Left ventricle myocardium inferior (tissue), 1 donor: ENCODE measurements at places on chromosomes 5 and 9.

DNA sequence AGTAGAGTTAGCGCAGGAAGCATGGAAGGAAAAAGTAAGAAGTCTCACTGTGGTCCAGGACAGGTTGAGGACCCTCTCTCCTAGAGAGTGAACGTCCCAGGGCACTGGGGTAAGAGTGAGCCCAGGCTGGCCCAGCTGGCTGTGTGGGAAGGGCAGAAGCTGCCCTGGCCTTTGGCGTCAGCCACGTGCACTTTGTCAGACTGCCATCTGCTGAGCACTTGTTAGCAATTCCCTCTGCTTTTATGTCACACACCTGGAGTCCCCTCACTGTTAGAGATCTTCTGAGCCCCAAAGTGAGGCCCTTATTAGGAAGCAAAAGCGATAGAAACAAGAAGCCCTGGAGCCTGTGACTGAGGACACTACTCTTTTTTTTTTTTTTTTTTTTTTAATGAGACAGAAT, 79.1 kb downstream of the UGCG start:
- peak; percentile 36 for DNase-seq

GRCh38 chr9:120690372-120690771, 23.9 kb downstream of the MEGF9 start:
- no peak for DNase-seq

DNA sequence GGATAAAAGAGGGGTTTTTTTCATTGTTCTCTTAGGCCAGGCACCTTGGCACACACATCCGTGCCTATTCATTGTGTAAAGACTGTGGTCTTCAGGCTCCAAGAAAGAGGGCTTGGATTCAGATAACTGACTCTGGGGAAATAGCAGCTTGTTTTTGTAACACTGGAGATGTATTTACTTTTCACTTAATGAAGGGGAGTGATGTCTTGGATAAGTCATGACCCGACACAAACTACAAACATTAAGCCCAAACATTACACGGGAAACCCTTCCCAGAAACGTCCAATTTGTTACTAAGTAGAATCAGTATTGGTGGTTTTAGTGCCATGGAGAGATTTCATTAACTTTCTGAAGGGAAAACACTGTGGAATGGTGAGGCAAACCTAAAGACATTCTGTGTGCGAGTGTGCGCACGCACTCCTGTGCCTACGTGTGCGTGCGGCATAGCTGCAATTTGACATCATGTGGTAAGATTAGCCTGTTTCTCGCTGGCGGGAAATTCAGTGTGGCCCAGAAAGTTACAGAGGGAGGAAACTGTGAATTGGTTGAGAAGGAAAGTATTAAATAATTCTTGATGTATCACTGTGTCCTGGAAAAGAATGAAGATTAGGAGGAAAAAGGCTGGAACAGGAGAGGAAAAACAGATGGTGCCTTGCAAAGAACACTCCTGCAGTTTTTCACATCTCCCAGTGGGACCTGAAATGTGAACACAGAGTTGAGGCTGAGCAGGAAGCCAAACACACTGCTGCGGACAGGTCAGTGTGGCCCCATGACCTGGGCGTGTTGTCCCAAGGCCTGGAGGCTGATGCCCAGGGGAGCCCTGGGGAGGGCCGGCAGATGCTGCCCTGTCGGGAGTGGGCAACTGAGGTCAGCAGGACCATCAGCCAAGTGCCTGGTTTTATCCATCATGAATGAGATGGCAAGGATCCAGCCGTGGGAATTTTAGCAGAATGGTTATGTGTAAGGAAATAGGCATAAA, 108.5 kb downstream of the GAS1 start:
- peak; percentile 68 for DNase-seq

DNA sequence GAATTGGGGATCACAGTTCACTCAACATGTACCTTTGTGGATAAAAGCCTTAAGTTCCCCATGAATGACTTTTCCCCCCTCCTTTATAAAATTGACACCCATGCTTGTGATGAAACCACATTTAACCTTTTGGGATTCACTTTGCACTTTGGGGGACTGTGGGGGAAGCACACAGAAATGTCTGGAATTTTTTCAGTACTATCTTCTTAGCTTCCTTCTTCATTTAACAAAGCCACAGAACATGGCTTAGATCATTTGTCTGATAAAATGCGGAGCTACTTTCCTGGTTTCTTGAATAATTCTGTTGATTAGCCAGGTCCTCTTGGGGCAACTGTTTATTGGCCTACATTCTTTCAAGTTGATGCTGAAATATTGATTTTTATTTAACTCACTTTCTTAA, 29.9 kb downstream of the TNFSF15 start:
- no peak for DNase-seq

- no peak for DNase-seq
These were observed 59.0 kb upstream of the KLF4 start for GRCh38 chr9:107548298-107549142.

DNA sequence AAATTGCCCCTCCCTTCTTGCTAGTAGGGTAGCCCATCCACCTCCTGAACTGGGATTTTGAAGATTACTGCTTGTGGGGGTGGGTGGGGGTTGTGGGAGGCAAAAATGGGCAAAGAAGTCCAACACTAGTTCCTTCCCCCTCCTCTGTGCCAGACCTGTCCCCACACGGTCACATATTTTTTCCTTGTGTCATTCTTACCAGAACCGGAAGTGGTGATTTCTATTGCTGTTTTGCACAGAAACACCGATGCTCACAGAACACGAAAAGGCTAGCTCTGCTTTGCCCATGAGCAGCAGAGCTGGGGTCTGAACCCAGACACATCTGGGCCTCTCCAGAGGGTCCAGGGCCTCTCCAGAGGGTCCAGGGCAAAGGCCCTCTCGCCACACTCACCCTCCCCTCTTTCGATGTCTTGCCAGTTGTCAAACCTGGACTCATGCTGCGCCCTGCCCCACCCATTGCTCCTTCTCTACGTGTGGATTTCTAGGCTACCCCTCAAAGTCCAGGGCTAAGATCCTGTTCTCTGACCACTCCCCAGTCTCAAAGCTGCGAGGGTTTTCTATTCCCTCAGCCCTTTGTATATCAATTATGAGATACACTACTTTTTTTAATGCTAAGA, 264.4 kb upstream of the MSX2 start:
- no peak for DNase-seq

- DNase-seq = no peak
These were observed 59.9 kb upstream of the ZNF354A start for GRCh38 chr5:178790371-178790770.

DNA sequence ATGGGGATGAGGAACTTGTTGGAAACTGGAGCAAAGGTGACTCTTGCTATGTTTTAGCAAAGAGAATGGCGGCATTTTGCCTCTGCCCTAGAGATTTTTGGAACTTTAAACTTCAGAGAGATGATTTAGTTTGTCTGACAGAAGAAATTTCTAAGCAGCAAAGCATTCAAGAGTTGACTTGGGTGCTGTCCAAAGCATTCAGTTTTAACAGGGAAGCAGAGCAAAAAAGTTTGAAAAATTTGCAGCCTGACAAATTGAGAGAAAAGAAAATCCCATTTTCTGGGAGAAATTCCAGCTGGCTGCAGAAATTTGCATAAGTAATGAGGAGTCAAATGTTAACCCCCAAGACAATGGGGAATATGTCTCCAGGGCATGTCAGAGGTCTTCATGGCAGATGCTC, 682.3 kb upstream of the ST8SIA4 start:
- DNase-seq = no peak

GRCh38 chr9:13447843-13448422, 168.4 kb upstream of the MPDZ start:
- DNase-seq = no peak

DNA sequence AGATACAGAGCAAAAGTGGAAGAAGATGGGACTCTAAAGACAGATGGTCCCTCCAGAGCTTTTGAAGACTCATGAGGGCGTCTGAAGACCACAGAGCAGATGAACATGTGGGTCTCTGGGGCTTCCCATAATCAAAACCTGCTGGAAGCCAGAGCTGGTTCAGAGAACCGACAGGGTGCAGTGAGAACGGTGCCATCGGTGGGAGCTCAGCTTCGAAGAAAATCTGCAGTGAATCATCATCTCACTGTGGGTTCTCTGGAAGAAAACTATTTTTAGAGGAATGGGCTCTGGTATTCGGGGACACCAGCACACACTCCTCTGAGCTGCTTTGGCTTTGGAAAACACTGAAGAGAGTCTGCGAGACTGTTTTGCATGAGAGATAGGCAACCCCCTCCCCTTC, 222.4 kb upstream of the PANK3 start:
- DNase-seq = no peak

- DNase-seq = no peak
These were observed 46.8 kb downstream of the MRPL36 start for GRCh38 chr5:1752881-1753280.

- no peak for DNase-seq
These were observed 122.5 kb upstream of the ZNF618 start for GRCh38 chr9:113753398-113754119.

- DNase-seq = no peak
These were observed 78.6 kb upstream of the TBC1D9B start for GRCh38 chr5:179986328-179986727.

DNA sequence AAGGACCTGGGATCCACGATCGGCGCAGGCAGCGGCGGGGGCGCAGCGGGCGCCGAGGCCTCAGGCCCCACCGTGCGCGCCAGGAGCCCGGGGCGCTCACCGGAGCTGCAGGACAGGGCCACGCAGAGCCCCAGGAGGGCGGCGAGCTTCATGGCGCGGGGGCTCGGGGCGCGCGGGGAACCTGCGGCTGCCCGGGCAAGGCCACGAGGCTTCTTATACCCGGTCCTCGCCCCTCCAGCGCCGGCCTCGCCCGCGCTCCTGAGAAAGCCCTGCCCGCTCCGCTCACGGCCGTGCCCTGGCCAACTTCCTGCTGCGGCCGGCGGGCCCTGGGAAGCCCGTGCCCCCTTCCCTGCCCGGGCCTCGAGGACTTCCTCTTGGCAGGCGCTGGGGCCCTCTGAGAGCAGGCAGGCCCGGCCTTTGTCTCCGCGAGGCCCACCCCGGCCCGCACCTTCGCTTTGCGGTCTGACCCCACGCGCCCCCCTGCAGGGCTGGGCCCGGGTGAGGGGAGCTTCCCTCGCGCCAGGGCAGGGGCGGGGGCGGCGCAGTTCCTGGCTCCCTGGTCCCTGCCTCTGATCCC, at the start of gene SCGB3A1:
Gene SCGB3A1 (minus strand): TSS at position 189 of the 577 bp plus-strand sequence. CDS start 37 bp downstream, at position 152.
- no peak for DNase-seq

DNA sequence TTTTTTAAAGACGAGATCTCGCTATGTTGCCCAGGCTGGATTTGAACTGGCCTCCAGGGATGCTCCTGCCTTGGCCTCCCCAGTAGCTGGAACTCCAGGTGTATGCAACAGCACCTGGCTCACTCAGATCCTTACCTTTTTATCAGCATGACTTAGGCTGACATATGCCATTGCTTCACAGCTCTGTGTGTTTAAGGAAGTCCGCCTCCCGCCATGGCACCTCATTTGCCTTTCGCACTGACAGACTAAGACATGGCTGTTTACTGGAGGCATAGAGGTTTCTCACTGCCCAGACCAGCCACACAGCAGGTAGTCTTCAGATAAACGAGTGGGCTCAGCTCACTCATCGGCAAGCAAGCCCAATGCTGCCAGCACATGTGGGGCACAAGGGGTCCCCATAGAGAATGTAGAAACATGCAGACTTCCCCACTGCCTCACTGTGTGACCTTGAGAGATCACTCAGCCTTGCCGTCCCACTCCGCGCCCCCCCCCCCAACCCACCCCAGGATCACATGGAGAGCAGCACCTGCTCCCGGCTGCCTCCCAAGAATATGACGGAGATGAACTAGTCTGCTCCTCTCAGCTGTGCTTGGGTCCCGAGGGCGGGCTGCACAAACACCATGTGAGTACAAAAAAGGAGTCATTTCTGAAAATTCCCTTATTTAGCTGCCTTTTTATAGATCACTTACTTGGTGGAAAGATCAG, 62.8 kb downstream of the DCP2 start:
- no peak for DNase-seq

DNA sequence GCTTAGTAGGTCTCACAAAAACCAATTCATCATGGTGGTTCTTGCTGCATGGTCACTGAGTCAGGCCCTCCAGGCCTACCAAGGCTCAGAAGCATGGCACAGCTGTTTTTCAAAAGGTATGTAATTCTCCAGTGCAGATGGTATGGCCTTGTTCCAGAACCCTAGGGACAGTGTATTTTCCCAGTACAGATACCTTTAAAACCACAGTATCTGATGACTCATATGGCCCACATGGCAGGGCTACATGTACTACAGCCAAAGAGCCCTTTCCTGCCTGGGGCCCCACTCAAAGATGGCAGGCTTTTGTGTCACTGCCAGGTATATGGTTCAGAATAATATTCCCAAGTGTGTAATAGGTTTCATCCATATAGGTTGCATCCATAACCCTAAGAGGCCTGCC, 16.5 kb downstream of the CSF2 start:
- no peak for DNase-seq

DNA sequence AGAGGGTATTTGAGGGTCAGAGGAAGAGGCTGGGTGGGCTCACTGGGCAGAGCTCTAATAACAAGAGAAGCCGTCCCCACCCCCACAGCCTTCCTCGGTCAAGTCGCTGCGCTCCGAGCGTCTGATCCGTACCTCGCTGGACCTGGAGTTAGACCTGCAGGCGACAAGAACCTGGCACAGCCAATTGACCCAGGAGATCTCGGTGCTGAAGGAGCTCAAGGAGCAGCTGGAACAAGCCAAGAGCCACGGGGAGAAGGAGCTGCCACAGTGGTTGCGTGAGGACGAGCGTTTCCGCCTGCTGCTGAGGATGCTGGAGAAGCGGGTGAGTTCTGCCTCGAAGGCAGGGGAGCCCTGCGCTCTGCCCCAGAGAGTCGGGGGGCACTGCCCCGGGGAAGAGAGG, 21.6 kb upstream of the RARS1 start:
- DNase-seq = no peak

GRCh38 chr5:159975462-159976019, 33.4 kb upstream of the TTC1 start:
- no peak for DNase-seq

GRCh38 chr5:98497418-98497817, 276.0 kb upstream of the RGMB start:
- DNase-seq = no peak

DNA sequence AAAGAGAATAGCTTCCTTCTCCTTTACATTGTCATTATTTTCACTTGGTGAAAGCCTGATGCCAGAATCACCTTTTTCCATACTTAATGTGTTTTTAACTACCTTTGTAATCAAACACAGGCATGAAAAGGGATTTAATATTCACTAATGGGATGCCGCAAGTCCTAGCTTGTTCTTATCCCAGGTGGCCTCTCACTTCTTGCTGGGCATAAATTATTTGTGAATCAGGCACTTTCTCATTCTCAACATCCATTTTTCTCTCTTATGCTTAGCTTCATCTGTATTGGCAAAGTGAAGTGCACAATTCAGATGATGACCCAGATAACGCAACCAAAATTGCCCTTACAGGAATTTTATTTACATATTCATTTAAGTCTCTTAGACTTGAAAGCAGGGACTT, 10.9 kb downstream of the ACTL7B start:
- no peak for DNase-seq

GRCh38 chr9:1612886-1613285, 402.3 kb upstream of the SMARCA2 start:
- no peak for DNase-seq

GRCh38 chr5:77326986-77327734, 116.7 kb downstream of the PDE8B start:
- DNase-seq = no peak

DNA sequence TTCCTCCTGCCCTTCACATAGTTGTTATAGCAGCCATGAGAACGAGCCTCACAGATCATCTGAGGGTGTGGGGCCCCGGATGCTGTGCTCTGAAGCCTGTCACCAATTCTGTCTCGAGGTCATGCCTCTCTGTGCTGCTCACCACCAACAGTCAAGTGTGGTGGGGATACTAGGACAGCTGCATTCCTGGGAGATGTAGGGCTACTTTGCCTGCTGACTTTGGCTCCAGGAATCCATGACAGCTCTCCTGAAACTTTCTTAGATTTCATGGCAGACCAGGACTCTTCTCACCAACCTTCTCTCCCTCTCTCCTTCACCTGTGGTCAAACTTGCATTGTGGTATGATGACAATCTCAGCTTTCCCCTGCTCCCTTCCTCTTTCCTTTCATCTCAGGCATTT, 395.9 kb downstream of the PSAT1 start:
- no peak for DNase-seq
